ENCODE measurements at places on chromosomes 5 and 9.

DNA sequence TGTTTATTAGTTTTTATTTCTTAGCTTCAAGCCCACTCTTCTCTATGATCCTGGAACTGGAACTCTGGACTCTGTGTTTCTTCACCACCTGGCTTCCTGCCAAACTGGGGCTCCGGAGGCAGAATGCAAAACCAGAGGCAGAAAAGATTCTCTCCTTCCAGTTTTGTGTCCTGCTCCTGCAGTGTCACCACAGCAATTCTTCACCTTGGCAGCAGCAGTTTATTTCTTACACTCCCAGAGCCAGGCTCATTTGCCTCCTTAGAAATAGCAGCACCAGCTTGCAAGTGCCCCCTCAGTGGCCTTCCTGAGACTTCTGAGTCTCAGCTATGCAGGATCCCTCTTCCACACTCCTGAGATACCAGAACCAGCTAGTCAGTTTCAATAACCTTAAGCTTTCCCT is 26.7 kb upstream of the CAMK4 start:
- no peak for DNase-seq

GRCh38 chr9:68648164-68648563 is 56.9 kb upstream of the PIP5K1B start:
- DNase-seq: no peak

DNA sequence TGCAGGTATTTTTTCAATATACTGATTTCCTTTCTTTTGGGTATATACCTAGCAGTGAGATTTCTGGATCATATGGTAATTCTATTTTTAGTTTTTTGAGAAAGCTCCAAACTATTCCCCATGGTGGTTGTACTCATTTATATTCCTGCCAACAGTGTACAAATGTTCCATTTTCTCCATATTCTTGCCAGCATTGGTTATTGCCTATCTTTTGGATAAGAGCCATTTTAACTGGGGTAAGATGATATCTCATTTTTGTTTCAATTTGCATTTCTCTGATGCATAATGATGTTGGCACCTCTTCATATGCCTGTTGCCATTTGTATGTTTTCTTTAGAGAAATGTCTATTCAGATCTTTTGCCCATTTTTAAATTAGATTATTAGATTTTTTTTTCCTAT is 85.6 kb upstream of the FST start:
- DNase-seq: no peak

DNA sequence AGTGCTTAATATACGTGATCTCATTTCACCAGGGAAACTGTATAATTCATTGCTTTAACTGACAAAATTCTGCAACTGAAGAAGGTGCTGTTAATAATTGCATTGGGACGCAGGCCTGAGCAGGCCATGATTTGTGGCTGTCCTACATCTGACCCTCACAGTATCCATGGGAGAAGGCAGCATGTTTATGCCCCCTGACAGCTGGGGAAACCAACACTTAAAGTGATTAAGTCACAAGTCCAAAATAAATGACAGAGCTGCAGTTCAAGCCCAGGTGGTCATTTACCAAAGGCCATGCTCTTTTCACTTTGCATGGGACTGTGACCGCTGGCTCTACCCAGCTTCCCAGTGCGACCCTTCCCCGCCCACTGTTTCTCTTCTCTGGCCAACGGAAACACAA is 30.5 kb upstream of the KCNMB1 start:
- DNase-seq: no peak

DNA sequence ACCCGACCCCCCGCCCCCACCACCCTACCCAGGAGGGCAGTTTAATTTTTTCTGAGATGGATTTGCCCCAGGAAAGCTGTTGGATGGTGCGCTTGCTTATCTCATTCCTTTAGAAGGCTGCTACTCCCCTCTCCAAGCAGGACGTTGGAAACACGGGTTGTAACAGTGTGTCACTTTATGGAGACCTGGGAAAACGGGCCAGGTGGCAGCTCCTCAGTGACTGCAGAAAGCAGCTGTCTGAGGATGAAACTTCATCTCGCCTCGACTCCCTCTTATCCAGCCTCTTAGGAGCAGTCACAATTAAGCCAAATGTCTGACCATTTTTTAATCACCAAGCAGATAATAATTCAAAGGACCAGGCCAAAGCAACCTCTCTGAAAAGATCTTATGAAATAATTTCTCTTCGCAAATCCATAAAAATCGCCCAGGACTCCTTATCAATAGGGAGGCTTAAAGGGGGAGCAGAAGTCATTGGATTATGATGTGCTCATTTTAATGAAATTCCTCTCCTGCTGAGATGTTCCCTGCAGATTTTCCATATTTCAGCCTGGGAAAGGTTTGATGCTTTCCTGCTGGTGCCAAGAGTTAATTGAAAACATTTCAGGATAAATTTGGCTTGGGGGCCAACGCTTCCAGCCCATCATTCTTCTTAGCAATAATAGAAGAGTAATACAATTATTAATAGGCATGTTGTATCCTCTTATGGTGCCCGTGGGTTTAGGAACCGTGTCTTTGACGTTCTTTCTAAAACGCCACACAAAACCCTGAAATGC is 26.0 kb downstream of the GAS1 start:
- no peak for DNase-seq

DNA sequence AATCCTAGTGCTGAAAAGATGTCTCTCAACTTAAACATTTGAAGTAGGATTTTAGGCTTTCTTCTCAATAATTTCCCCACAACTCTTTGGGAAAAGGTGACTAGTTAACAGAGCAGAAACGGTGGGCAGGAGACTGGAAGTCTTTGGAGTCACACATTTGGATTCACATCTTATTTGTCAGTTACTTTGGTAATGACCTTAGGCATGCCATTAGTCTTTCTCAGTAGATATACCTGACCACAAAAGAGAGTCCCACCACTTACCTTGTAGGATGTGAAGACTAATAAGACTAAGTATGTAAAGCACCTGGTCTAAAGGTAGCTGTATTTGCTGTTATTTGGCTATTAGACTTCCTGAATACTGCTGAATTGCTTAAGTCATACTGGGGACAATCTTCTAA is 35.4 kb downstream of the DAP start:
- DNase-seq: no peak

- DNase-seq: no peak
Measured at GRCh38 chr5:10634050-10634449, 70.2 kb downstream of the ANKRD33B start.

DNA sequence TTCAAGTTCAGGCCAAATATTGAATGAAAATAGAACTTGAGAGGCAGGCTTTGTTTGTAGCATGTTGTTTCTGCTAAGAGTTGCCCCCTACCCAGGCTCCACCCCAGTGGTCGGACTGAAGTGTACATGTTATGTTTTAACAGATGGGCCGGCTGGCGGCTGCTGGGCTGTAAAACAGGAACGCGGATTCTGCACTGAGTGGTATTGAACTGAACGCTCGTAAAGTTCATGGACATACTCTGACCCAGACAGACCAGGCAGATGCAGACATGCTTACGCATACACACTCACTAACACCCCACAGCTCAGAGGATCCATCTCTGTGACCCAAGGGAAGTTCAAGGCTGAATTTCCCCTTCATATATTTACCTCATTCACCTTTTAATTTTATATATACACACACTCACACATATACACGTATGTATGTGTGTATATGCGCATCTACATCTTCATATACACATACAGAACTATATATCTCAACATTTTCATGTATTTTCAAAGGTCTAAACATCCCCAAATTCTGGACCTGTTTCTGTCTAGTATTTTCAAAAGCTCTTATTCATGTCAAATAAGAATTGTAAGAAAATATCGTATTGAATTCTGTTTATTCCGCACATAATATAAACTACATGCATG is 1.4 kb downstream of the MARCHF3 start:
- DNase-seq: no peak

GRCh38 chr5:14983666-14984441 is 112.3 kb upstream of the ANKH start:
- no peak for DNase-seq

- no peak for DNase-seq
Measured at GRCh38 chr5:31047007-31047406, 146.5 kb upstream of the CDH6 start.

GRCh38 chr9:109986521-109986991 is 206.6 kb downstream of the PALM2AKAP2 start:
- no peak for DNase-seq

DNA sequence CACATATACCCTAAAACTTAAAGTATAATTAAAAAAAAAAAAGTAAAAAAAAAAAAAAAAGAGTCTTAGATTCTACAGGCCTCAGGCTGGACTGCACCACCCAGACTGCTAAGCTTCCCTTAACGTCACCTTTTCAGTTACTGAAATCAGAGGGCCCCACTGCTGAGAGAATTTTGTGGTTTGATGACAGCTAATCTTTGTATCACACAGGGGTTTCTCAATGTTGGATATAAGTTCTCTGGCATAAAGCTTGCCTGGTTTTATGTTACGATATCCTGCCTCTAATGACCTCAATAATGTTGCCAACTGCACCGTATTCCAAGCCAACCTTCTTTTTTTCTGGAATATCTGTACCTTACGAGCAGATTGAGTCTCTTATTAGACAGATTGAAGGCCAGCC is 43.1 kb upstream of the C6 start:
- no peak for DNase-seq

DNA sequence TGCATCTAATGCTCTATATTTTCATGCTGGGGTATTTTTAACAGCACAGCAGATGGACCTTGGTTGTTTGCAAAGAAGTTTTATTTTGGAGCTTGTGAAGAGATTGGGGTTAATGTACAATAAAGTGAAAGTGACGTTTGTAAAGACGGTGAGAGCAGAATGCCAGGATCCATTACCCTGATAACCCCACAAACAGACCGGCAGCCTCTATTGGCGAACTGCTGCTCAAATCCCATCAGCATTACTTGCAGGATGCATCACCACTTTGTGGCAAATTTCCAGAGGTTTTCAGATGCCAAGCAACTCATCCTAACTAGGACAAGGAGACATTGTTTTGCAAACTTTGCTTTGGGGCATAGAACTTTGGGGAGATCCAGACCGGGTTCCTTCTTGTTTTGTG is 383.3 kb upstream of the ZNF462 start:
- no peak for DNase-seq

DNA sequence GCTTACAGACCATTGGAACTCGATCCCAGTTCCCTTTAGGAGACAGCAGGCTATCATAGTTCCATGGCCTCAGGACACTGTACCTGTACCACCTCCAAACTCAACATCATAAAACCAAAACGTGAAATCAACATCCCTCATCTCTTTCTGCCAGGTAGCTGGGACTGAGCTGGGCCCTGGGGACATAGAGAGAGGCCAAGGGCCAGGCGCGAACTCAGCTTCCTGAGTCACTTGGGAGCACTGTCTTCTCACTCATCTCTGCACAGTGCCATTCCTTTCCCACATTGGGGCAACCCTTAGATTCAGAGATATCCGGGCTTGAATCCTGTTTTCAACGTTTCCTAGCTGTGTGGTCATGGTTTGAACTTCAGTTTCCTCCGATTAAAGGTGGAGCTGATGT is 12.2 kb downstream of the DAB2IP start:
- no peak for DNase-seq

DNA sequence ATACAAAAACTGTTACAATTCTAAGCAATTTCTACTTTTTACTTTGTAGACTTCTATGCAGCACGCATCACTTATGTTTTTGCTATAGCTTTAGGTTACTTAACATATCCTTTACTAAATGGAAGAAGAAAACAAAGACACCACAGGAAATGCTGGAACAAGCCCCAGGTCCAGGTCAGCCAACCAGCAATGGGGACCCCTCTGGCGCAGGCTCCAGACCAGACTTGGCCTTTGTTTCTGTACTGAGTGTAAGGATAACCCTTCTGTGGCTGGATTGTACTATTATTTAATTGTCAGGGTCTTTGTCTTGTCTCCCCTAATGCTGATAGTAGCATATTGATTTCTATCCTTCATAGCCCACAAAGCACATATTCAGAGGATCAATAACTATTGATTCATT is 4.2 kb downstream of the SEMA4D start:
- DNase-seq: no peak

DNA sequence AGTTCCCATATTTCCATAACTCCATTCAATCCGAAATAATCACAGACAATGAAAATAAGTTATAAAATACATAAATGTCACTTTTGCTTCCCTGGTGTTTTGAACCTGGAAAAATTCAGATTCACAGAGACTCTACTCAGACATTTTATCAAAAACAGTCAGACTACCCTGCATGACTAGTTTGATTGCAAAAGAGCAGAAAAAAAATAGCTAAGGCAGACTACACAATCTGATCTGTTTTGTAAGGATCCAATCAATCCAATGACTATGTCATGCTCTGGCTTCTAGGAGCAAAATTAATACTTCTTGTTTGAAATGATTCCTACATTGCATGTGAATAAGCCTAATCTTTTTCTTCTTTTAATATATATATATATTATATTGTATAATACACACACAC is 1262.6 kb downstream of the EFNA5 start:
- DNase-seq: no peak

DNA sequence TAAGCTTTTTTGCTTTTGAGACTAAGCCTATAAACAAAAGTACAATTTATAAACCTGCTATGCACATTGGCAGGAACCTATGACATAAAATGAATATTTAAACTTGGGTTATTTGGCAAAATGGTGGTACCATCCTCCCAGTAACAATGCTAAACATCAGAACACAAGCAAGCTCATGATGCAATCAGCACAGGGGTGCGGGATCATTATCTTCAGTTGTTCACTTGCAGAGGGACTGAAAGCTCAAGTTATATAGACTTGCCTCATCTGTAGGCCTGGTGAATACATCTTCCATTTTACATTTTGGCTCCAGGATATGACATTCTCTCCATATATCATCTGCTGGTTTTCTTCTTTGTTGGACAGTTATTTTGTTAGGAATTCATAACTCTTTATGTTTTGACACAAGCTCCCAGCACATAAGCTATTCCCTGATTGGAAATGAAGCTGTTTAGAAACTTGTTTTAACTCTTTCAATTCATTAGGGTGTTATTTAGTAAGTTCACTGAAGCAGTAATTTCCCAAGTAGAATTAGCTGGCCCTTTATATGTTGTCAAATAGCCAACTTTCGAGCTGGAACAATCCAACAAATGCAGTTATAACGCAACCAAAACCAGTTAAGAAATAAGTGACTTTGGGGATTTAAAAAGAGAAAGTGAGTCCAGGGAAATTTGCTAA is 124.7 kb upstream of the LIFR start:
- no peak for DNase-seq

DNA sequence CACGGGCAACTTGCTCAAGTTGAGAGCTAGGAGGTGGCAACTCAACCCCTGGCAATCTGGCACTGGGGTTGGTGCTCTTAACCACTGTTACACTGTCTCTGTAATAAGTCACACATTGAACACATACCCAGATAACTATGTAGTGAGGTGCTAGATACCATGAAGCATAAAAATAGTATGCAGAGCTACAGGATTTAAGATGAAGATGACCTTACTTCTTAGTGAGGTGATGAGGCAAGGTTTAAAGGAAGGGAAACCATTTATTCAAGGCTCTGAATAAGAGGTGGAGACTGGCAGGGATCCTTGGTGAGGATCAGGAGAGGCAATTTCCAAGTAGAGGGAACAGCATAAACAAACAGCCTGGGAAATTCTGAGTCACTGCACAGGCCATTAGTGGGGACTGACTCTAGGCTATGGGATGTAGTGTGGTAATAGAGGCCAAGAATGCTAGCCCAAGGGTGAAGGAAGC is 67.6 kb upstream of the NR3C1 start:
- DNase-seq: no peak

GRCh38 chr5:169880012-169880663 is 100.2 kb downstream of the INSYN2B start:
- no peak for DNase-seq

- no peak for DNase-seq
Measured at GRCh38 chr5:161167016-161167767, 315.2 kb upstream of the ATP10B start.
